Dermis blood vessel endothelial cell (primary cell): ENCODE measurements at places on chromosomes 6 and 20.

- DNase-seq: no peak
These were observed 136.7 kb downstream of the AIG1 start for GRCh38 chr6:143197377-143197776.

GRCh38 chr20:49874696-49875095 is 40.6 kb downstream of the SPATA2 start:
- no peak for DNase-seq

DNA sequence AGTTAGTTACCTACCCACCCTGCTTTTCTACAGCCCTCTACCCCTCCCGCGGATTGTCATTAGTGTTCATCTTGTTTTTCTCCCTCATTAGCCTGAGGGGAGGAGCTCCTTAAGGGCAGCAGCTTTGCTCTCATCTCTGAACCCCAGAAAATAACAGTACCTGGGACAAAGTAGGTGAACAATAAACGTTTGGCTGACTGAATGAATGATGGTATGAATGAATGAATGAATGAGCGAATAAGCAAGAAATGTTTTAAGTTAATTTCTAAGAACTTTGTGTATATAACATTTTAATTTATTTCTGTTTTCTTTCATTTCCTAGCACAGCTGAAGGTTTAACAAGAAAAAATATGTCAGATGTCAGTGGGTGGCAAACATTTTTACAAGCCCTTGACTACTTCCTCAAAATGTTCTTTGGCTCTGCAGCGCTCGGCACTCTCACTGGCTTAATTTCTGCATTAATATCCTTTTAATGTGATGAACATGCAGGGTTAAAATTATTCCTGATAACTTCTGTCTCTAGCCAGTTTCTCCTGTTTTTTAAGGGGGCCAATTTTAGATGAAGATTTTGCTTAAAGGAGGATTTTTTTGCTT is 50.1 kb downstream of the SLC9A8 start:
- DNase-seq: no peak

GRCh38 chr6:30007132-30007764 is 53.8 kb upstream of the POLR1H start:
- DNase-seq: no peak

GRCh38 chr6:119207971-119208725 is 129.7 kb upstream of the FAM184A start:
- no peak for DNase-seq

DNA sequence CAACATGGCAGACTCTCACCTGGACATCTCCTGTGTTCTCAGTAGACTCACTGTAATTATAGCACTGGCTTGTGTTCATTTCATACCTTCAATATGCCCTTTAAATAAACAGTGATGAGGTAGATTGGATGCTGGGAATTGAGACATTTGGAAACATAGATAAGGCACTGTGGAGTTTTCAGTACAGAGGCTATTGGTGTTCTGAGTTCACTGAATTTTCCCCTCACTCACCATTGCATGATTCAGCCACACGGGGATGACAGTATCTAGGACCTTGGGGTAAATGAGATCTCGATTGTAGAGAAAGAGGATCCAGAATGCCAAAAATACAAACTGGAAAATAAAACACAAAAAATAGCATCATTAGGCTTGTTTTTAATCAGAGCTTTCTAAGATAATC is 12.6 kb downstream of the ADTRP start:
- DNase-seq: peak; percentile 35

GRCh38 chr6:113719545-113719944 is 137.6 kb upstream of the MARCKS start:
- DNase-seq: no peak

GRCh38 chr20:1800180-1800579 is 95.0 kb upstream of the SIRPA start:
- DNase-seq: no peak

GRCh38 chr6:163092876-163093275 is 321.6 kb upstream of the QKI start:
- DNase-seq: no peak

- DNase-seq: no peak
These were observed 233.5 kb downstream of the TMEM242 start for GRCh38 chr6:157089851-157090250.
